ENCODE measurements at places on chromosomes 1 and 21. TPM values are rescaled to one million over a fixed set of nuclear protein-coding genes. Genes with fewer than 3 reads are reported as not detected.

DNA sequence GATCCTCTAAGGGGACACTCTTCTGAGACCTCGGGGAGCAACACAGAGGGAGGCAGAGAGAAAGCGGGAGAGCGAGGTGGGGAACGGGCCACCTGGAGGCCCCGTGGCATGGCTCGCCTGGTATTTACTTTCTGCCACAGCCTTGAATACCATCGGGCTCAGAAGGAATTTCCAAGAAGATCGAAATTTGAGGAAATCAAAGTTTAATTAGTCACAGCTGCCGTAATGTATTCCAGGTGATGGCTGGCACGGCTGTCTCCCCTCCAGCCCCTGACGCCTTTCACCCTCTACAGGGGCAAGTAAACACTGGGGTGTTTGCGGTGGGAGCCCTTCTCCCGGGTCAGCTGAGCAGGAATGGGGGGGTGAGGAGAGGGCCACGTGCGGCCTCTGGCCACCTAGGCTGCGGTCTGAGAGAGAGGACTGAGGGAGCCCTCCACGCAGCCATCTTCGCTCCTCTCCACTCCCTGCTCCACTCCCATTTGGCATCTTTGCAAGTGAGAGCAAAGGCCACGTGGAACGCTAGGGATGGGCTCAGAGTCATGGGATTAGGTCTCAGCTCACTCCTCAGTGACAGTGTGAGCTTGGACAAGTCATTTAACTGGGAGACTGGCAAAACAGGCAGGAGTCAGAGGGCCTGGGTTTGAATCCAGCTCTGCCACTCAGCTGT is 125.2 kb downstream of the SYF2 start:
- peaks cover 2% of the 10 kb centered on the region for H3K27me3 ChIP-seq
- DNase-seq = no peak
- H3K27ac ChIP-seq = no peak overlapping the region
- H3K4me1 ChIP-seq = no peaks in the 10 kb centered on the region
- H3K36me3 ChIP-seq = peaks cover 6% of the 10 kb centered on the region

DNA sequence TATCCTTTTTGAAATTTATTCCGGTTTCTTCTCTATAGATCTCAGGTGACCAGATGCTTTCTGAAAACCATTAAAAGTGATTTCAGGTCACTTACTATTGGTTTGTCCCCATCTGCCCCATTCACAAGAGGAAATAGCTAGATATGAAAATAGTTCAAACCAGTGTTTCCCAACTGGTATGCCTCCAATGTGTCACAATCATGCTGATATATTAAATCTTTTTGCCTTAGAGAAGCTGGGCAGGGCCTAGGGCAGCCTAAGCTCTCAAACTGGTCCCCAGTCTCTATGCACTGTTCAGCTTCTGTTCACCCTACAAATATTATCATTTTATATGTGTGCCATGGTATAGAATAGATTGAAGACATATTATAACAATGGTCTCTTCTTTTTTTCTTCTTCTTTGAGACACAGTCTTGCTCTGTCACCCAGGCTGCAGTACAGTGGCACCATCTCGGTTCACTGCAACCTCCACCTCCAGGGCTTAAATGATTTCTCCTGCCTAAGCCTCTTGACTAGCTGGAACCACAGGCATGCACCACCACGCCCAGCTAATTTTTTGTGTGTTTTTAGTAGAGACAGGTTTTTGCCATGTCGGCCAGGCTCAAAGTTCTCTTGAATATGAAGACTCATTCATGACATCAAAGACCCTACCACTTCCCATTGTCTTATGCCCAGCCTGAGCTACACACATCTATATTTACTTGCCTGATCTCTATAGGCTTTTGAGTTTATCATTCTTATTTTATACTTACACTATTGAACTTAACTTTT is 15.7 kb downstream of the PTPN22 start:
- H3K27ac ChIP-seq = no peak overlapping the region
- no peaks in the 10 kb centered on the region for H3K27me3 ChIP-seq
- no peak for DNase-seq

DNA sequence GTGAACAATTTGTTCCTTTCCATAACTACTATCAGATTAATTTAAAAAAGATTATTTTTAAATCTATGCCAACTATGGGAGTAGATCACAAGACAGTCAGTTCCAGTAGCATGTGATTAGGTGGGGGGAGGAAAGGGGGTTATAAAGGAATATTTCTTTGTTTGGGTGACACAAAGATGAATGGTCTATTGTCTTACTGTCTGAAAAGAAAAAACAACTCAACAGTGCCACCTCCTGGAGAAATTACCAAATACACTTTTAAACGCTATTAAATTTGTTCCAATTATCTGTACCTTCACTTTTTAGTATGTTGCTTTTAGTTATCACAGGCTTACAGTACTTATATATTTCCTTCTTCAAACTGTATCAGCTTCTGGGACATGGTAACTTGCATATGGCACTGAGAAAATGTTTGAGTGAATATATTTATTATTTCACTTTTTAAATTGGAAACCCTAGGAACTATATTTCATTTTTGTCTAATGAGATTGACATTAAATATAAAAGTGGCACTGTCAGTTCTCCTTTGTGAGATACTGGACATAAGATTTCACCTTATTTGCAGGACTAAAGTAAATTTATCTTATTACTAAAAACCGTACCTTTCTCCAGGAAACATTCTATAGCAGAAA is 1.7 kb upstream of the SORT1 start:
- H3K36me3 ChIP-seq = peaks cover 4% of the 10 kb centered on the region
- H3K27ac ChIP-seq = no peak overlapping the region
- no peak overlapping the region for H3K4me3 ChIP-seq
- H3K4me1 ChIP-seq = peaks cover 30% of the 10 kb centered on the region

Gene FCRL5
- not detected for total RNA-seq

Measured in endothelial cell (in vitro differentiated cells).